ENCODE measurements at places on chromosomes 6 and 20. TPM values are rescaled to one million over a fixed set of nuclear protein-coding genes. Genes with fewer than 3 reads are reported as not detected.

GRCh38 chr6:118403036-118403435 is 145.1 kb upstream of the PLN start:
- DNase-seq: no peak

GRCh38 chr6:40492187-40492586 is 95.0 kb downstream of the LRFN2 start:
- DNase-seq: no peak

GRCh38 chr6:147704691-147705090 is 196.2 kb downstream of the SAMD5 start:
- no peak for DNase-seq

GRCh38 chr20:43903953-43904826 is 10.5 kb upstream of the TOX2 start:
- no peak for DNase-seq

DNA sequence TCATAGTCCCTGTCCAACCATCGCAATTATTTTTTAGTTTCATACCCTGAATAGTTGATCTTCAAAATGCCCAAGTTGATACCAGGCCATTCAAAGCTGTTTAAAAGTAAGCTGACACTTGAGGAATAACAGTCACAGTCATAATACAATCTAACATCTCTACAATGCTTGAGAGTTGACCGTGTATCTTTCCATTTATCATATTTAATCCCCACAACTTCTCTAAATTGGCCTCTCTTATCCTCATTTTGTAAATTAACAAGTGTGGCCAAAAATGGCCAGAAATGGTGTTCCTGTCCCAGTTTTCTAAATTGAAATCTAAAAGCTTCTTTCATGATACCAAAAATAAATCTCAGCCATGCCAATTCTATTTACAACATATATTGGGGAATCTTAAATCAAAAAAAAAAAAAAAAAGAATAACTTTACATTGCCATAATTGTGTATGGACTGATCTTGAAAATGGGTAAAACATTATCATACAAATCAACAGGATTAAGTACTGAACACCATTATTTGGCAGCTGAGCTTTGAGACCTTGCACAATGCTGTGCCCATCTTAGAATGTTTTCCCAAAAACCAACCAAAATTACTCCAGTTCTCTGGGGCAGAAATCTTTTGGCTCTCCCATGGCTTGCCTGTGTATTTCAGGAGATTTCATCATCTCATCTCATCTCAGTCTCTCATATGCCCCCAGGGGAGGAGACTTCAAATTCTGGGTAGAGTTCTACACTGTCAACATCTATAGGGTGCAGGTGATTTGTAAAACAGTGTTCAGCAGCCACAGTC is 448.7 kb upstream of the JARID2 start:
- no peak for DNase-seq

- no peak for DNase-seq
Observed at GRCh38 chr20:53809728-53810365, 216.2 kb upstream of the ZNF217 start.

GRCh38 chr20:14712302-14712739 is 374.9 kb upstream of the FLRT3 start:
- DNase-seq: no peak

DNA sequence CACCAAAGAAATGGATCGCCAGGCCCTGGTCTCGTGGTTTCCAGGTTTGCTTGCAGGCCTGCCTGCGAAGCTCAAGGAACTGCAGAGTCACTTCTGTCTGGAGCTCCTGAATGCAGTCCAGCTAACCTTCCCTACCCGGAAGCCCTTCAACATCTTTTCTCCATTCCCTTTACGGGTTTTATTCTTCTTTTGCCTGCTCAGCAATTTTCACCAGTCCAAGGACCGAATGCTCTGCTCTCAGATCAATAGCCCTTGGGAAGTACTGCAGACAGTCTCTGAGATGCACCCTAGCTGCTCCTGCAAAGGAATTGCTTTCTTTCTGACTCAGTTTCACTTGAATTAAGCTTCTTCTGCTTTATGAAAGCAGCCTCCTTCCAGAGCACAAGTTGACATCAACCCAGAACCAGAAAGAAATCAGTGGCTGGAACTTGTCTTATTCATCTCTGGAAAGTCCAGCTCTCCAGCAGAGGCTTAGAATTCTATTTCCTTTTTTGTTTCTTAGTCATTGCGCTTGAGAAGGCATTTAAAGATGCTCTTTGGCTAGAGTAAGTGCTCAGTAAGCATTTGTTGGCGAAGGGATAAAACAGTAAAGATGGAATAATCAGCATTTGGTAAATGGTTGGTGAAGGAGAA is 18.7 kb upstream of the YWHAB start:
- no peak for DNase-seq

DNA sequence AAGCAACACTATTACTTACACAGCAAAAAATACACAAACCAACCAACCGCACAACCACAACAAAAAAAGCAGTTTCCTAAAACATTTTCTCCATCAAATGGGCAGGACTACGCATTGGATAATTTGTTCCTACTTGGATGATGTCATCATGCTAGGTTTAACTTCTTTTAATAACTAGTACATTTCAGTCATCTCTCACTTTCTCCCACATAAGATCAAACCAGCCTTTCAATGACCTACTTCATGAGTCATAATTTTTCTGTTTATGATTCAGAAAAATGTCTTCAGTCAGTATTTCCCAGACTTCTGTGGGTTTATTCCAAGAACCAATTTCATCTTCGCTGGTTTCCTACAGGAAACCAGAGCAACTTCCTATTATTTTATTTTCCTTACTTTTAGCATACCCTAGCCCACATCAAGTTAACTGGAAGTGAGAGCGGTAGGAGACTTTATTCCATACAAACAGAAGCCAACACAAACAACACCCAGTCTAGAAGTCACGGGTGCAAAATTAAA is 134.2 kb downstream of the GMDS start:
- DNase-seq: no peak

DNA sequence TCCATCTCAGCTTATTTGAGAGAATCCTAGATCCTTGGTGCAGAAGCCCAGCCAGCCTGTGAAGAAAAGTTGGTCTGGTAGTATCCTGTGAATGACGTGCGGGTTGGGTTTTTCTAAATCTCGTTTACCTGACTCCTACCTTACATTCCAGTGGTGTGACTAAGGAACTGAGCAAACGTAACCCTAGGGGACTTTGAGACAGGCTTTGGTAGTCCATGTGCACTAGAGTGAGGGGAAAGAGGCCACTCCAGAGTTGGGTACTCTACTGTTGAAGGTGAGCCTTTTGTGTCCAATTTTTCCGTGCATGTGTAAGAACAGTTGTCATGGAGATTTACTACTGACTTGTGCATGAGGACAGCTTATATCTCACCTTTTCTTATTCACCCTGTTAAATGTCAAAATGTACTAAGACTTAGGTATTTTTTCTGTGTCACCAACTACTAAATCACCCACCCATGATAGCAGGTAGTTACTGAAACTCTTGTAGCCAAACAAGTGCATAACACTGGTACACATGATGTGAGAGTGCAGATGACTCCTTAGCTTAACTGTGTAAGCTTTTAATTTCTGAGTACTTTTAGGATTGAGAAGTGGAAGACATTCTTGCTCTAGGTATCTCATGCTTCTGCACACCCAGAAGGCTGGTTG is 26.3 kb upstream of the PLCG1 start:
- DNase-seq: no peak

GRCh38 chr6:111894272-111894671 is 21.0 kb upstream of the FYN start:
- DNase-seq: no peak

GRCh38 chr6:116047173-116047933 is 13.3 kb downstream of the FRK start:
- no peak for DNase-seq

DNA sequence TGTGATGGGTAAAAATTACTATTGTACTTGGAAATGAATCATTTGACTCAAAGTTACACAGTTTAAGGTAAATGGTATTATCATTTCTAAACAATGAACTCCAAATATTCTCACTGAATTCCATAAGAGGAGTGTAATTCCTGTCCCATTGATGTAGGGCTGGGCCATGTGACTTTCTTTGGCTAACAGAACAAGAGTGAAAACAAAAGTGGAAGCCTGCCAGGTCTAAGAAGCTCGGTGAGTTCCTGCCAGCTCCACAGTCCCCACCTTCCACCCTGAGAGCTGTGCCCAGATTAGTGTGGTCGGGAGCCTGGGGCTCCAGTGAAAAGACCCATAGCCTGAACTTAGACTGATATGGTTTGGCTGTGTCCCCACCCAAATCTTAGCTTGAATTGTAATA is 24.6 kb downstream of the TBXT start:
- DNase-seq: no peak

DNA sequence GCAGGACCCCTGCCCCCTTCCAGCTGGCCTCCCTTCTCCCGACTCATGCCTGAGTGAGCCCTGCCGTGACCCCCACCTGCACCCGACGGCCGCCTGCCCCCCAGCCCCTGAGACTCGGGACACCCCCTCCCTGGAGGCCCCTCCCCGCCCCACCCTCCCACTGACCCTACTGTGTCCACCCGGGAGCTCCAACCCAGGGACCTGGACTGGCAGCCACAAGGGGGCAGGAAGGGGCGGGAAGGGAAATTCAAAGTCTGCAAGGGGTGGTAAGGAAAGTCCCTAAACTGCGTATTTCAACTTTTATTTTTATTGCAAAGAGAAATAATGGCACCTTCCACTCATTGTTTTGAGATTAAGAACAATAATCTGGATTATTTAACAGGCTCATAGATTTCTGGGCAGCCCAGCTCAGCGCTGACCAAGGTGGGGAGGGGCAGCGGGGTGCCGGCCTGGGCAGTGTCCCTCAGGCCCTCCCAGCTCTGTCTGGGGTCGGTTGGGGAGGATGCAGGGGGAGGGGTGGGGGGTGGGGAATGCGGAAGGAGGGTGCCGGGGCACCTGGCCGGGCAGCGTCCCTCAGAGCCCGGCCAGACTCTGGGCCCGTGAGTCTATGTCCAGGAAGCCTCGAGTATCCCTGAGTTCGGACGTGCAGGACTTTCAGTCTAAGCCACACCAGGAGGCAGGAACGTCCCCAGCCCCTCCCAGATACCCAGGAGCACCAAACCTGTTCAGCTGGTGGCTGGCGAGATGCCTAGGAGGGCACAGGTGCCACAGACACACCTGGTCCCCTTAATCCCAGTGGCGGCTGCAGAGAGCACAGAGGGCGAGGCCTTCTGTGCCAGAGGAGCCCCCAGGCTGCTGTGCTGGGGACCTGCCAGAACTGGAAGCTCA is 1.3 kb upstream of the PTK6 start:
- no peak for DNase-seq

- peak; percentile 41 for DNase-seq
Observed at GRCh38 chr20:43975096-43975768, 60.6 kb downstream of the TOX2 start.

GRCh38 chr20:19920381-19921138 is 96.6 kb upstream of the NAA20 start:
- no peak for DNase-seq

DNA sequence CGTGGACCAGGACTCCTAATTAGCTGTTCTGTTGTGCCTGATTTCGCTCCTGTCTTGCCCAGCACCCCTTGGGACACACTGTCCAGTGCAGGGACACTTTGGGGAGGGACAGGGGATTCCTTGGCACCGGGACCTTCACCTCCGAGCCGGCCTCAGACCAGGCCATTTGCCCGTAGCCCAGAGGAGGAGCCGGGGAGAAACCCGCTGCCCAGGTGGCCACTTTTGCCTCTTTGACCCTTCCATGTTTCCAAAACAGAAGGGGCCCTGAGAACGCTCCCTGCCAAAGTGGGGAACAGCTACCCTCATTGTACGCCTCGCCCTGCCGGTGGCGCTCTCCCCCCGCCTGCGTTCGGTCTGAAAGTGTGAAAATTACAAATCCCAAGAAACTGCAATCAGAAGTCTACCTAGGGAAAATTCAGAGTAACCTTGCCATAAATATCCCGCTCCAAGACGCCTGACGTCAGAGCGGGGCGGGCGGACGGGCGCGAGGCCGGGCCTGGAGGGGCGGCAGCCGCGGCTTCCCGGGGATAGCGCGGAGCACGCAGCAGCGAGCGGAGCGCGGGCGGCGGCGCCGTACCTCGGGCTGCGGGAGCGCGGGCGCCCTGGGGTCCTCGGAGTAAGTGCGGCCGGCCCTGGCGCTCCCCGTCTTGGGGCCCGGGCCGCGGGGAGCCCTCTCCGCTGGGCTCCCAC is at the start of gene DAAM2:
DAAM2 (plus strand) TSS at position 527 of the 690 bp plus-strand sequence. CDS start 63,927 bp downstream, outside the sequence.
- peak; percentile 87 for DNase-seq

DNA sequence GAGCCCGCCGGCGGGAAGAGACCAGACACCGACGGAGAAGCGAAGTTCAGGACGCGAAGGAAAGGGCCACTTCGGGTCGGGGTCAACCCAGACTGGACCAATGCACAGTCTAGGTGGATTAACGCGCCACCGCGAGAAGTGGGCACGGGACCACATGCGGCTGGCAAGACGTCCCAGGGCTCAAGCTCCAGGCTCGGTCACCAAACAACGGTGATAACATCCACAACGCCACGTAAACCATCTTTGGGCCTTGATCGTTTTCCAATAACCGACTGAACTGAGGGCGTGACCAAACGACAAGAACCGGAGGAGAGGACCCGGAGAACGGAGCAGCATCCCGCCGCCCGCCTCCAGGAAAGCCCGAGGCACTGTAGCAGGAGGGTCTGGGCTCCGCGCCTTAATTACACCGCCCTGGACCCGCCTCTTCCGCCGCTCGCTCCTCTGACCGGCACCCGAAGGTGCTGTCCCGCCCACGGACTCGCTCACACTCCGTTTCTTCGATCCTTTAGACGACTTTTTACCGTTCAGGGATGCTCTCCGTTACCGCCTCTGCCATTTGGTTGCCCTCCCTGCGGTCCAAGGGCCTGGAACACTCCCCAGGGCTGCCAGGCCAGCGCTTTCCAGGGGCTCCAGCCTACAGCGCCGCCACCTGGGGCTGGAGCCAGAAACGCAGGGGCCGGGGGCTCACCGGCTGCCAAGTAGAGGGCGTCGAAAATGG is 44.1 kb downstream of the DPPA5 start:
- no peak for DNase-seq

GRCh38 chr20:63658749-63659187 is 656 bp downstream of the RTEL1 start:
- no peak for DNase-seq

LAMP5 gene
- 0.51 TPM for total RNA-seq

YIPF3 gene
- total RNA-seq: 54.6 TPM

C6orf58 gene
- not detected for total RNA-seq

HTR1B gene
- total RNA-seq: 9.2 TPM

DYNLT2 gene
- 1.1 TPM for total RNA-seq

BMP5 gene
- total RNA-seq: 0.10 TPM

SEL1L2 gene
- total RNA-seq: 6.0 TPM

MLN gene
- not detected for total RNA-seq

CBLN4 gene
- 0.19 TPM for total RNA-seq

TMC2 gene
- total RNA-seq: 0.14 TPM

WFDC11 gene
- not detected for total RNA-seq

TAAR1 gene
- not detected for total RNA-seq

ARMH2 gene
- total RNA-seq: not detected

Measured in posterior vena cava (tissue), 2 donors.